Skeletal muscle cell (primary cell): ENCODE measurements at places on chromosomes 6 and 20.
A peak's percentile ranks its signal among the peaks of the same experiment; 100 is the strongest.

DNA sequence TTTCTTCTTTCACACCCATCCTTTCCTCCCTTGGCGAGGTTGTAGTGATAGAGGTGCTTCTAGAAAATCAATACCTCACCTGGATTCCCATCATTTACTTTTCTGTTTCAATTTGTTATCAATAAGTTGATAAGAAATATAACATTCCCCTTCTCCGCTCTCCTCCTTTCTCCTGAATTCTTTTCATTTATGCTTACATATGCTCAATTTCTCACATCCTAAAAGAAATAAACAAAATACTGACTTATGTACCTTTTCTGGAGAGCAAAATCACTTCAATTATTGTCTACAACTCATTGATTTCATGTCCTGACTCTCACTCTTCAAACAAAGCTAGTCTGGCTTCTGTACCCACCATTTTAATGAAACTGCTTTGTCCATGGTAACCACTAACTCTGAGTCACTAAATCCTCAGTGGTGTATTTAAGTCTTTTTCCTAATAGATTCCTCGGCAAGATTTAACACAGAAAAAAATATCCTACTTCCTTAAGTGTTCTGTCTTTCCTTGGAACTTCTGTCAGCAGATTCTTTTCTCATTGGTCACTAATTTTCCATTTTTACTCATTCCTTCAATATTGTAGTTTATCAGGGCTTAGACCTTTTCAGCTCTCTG lies 289.6 kb downstream of the RFPL4B start:
- peak; percentile 55 for DNase-seq

GRCh38 chr6:18328540-18328939 lies 58.6 kb upstream of the RNF144B start:
- no peak for DNase-seq

- DNase-seq = no peak
These were observed 10.3 kb upstream of the BRPF3 start for GRCh38 chr6:36186199-36186598.

DNA sequence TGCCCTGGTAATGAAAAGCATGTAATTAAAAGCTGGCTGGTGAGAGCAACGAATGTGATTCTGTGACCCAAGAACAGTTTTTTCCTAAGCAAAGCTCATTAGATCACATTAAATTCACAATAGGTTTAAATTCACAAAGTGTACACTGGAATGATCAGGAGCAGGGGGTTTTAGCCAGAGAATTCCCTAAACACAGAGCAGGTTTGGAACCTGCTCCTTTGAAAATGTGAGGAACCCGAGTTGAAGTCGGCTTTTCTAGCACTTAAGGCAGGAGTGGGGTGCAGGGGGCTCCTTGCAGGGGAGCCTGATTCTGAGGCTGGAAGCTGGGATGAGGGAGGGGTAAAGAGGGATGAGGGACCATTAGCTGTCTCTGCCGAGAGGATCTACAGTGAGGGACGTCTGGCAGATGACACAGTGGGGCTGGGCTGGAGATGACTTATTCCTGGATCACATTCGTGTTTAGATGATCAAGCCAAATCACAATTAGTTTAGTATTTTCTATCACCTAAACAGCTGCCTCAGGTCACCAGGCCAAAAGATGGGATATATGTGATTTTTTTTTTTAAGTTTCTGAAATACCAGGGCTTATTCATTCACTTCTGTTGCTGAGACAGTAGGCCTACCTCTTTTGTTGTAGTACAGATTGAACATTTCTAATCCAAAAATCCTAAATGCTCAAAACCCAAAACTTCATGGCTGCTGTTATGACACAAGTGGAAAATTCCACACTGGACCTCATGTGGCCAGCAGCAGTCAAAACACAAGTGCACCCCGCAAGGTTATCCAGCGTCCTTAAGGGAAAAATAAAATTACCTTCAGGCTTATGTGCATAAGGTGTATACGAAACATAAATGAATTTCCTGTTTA lies 93.1 kb upstream of the HIVEP1 start:
- DNase-seq = no peak

- DNase-seq = no peak
These were observed 14.9 kb downstream of the SH3BGRL2 start for GRCh38 chr6:79646006-79646405.

DNA sequence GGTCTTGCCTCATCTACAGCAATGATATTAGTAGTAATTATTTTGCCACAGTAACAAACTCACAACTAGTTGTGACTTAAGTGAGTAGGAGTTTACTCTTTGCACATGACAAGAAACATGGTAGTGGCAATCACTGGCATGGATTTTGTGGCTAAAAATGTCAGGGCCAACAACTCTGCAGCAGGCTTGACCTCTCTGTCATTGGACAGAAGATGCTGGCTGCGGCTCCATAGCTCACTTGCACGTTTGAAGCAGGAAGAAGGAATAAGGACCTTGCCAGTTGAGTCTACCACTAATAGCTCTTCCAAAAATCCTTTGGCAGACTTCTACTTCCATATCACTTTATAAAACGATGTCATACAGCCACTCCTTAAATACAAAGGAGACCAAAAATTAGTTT lies 117.3 kb downstream of the ADGRG6 start:
- DNase-seq = no peak

GRCh38 chr6:154261688-154262397 lies 94.8 kb downstream of the IPCEF1 start:
- DNase-seq = no peak
